Mucosa of gallbladder (tissue), 1 donor: ENCODE measurements at places on chromosomes 13 and 19.

DNA sequence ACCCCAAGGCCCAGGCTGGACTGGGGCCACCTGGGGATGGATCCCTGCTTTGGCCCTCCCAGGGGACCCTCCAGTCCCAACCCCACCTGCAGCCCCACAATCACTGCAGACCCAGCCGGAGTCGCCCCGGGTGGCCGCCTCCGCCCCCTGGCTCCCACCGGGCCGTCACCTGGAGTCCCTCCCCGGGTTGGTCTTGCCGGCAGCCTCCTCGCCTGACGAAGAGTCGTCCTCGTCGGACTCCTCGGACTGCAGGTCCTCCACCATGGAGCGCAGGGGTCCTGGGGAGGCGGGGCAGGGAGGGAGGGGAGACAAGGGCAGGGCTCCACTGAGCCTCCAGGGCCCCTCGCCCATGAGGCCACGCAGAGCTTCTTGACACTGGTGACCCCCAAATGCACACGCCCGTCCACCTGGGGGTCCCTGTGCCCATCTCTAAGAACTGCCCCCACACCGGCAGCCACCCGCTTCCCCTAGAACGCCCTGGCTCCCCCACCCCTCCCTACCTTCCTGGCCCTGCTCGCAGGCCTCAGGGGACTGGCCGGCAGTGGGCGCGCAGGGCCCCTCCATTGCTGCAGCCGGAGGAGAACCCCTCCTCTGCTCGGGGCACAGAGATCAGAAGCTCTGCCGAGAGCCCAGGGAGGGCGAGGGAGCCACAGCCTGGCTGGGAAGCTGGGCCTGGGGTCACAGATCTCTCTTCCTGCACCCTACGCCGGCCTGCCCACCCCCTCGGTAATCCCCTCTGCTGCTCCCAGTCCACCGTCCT is 63.4 kb downstream of the MLLT1 start:
- DNase-seq: no peak

DNA sequence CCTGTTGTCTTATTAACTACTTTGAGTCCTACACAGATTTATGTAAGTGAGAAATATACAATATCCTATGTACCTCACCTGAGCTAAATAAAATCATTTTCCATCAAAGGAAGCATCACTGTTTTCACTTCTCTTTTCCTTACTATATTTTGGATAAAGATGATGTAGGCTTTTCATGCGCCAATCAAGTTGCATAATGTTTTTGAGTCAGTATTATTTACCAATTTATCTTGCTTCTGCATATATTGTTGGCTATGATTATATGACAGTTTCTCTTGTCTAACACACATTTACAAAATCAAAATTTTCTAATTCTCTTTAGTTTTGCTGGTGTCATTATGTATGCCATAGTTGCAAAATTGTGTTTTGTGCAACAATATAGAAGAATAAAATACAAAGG is 67.9 kb upstream of the FRY start:
- DNase-seq: no peak

GRCh38 chr13:40152145-40152544 is 496.7 kb downstream of the COG6 start:
- DNase-seq: no peak

GRCh38 chr19:19445911-19446361 is 40.5 kb downstream of the GATAD2A start:
- DNase-seq: no peak
